Thoracic aorta (tissue), 2 donors: ENCODE measurements at places on chromosomes 13 and 19.

DNA sequence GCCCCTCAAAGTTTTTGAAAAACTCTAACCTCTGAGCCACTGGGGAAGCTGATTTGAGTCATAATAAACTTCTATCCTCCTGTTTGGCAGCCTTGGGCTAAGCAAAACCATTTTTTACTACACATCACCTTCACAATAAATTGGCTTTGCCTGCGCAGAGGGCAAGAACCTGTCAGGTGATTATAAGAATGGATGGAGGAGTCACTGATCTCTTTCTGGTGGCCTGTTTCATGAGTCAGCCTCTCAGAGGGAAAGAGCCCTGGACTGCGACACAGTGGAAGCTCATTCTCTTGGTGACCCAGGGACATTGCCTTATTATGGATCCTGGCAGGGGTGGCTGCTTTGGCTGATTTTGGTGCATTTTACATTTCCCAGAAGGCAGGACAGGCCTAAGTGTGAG, 17.5 kb upstream of the PSG9 start:
- no peaks in the 10 kb centered on the region for H3K36me3 ChIP-seq
- H3K4me3 ChIP-seq, result no peak overlapping the region
- H3K27me3 ChIP-seq, result no peaks in the 10 kb centered on the region

DNA sequence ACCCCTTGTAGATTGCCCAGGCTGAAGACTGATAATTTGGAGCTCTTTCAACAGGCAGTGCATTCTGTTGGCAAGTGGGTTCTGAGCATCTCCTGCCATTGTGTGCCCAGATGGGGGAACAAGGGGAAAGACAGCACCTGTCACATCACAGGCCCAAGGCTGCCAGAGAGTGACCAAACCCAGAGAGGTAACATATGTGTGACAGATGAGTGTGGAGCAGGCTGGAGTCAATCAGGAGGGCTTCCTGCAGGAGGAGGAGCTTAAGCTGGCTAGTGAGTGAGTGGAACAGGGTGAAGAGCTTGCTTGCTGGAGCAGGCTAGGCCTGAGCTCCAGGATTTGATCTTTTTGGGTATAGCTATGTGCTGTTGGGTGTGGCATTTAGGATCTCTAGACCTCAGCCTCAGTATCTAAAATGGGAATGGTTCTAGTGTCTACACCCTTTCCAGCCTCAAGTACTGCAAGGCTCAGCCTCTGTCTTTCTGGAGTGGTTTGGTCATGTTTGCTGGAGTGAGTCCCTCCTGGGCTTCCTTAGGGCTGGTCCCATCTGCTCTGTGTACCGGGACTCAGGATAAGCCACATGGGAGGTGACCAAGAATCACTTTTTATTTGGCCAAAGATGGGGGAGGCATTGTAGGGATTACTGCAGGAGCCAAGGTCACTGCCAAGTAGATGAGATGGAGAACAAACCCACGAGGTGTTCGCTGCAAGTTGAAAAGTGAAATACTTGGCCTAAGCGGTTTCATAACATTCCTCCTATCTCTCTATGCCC, 152.4 kb upstream of the TSHZ3 start:
- H3K4me3 ChIP-seq, result no peak overlapping the region
- no peak overlapping the region for H3K27ac ChIP-seq
- H3K36me3 ChIP-seq, result no peaks in the 10 kb centered on the region
- DNase-seq, result no peak

DNA sequence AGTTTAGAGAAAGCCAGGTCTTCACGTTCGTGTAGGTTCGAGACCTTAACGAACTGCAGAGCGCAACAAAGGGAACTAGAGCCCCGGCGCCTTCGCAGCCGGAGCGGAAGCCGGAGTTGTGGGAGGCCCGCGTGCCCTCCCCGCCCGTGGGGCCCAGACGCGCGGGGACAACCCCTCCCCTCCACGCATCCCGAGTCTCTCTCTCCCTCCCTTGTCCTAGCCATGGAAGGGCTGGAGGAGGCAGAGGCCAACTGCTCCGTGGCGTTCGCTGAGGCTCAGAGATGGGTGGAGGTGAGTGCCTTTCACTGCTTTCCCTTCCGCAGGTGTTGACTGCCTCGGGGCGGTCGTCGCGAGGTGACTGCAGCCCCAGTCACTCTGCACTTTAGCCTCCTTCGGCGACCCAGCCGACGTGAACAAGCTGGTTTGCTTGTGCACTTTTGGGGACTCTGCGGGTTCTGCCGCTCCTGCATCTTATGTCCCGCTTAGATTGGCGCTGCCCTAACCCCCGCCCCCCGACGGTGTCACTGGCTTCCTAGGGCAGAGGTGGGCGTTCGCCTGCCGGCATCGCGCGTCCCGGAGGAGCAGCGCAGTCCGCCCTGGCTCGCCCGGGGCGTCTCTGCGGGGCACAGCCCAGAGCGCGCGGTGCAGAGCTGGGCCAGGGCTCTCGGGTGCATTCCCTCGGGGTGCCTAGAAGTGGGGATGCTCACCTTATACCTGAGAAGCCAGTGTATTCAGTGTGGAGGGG, 478 bp downstream of the LMO7 start:
- no peaks in the 10 kb centered on the region for H3K27me3 ChIP-seq
- no peaks in the 10 kb centered on the region for H3K36me3 ChIP-seq
- no peak for DNase-seq
- peaks cover 8% of the 10 kb centered on the region for H3K4me1 ChIP-seq
- peak overlapping the region; percentile 72 for H3K4me3 ChIP-seq
- H3K27ac ChIP-seq, result peak overlapping the region; percentile 67

DNA sequence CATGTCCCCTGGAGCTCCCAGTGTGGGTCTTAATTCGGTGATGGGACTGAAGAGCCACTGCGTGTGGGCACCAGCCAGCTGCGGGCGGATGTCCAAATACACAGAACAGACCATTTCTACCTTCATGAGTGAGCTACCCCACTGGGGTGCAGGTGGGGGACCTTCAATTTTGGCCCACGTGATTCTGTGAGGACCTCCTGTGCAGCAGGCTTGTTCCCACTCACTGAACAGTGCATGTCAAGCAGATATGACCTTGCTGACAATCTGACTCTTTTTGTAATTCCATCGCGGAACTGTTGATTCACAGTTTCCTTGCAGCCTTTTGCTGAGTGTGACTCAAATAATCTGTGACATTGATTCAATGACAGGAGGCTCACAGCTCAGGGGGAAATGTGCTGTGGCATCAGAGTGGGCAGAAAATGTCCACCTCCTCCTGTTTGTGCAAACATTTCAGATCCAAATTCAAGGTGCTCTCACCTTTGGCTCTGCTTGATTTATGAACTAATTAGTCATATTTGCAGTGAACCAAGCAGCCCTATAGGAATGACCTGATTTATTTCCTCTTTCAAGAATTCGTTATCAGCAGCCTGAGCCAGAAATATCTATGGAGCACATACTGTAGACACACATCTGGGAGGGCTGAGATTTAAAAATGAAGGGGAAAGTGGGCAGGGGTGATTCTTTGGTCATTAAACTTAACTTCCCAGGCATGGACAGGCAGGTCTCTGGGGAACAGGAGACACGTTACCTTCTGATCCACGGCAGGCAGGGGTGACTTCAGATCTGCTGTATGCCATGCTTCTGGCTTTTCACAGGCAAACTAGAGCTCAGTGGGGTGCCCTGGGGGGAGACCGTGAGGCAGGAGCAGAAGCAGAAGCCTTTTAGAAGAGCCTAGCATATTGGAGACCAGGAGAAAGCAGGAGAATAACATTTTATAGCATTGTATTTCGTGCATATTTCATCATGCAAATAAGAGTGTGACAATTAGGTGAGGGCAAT, 170.0 kb upstream of the KL start:
- DNase-seq, result no peak
- H3K27ac ChIP-seq, result no peak overlapping the region
- H3K4me1 ChIP-seq, result no peaks in the 10 kb centered on the region
- H3K36me3 ChIP-seq, result no peaks in the 10 kb centered on the region

DNA sequence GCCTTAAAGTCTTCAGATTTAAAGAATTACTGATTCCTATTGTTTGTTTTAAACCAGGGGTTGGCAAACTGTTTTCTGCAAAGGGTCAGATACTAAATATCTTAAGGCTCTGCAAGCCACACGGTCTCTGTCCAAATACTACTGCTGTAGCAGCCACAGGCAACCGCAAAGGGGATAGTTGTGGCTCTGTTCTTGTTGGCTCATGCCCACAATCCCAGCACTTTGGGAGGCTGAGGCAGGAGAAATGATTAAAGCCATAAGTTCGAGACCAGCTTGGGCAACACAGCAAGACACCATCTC, 22.4 kb downstream of the RANBP3 start:
- H3K36me3 ChIP-seq, result no peaks in the 10 kb centered on the region
- peaks cover 52% of the 10 kb centered on the region for H3K4me1 ChIP-seq
- DNase-seq, result no peak
- no peaks in the 10 kb centered on the region for H3K27me3 ChIP-seq

DNA sequence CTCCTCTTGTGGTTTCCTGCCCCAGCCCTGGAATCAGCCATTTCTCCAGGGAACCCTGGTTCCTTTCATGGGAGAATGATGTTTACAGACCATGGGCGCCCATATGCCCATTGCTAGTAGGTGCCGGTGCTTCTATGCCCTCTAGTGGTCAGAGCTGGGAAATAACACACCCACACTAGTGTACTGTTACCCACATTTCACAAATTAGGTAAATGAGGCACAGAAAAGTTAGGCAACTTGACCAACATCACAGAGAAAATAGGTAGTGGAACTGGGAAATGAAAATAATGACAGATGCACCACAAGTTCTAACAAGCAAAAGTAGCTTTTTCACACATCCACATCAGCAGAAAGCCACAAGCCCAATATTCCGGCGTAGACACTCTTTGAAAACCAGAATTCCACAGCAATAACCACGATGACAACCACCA, 1.3 kb upstream of the CEACAM3 start:
- H3K4me1 ChIP-seq, result no peaks in the 10 kb centered on the region
- H3K4me3 ChIP-seq, result no peak overlapping the region
- no peak for DNase-seq
- no peaks in the 10 kb centered on the region for H3K27me3 ChIP-seq
- H3K36me3 ChIP-seq, result no peaks in the 10 kb centered on the region
